Heart left ventricle (tissue), 16 donors: ENCODE measurements at places on chromosomes 2 and 18. TPM values are rescaled to one million over a fixed set of nuclear protein-coding genes. Genes with fewer than 3 reads are reported as not detected.

DNA sequence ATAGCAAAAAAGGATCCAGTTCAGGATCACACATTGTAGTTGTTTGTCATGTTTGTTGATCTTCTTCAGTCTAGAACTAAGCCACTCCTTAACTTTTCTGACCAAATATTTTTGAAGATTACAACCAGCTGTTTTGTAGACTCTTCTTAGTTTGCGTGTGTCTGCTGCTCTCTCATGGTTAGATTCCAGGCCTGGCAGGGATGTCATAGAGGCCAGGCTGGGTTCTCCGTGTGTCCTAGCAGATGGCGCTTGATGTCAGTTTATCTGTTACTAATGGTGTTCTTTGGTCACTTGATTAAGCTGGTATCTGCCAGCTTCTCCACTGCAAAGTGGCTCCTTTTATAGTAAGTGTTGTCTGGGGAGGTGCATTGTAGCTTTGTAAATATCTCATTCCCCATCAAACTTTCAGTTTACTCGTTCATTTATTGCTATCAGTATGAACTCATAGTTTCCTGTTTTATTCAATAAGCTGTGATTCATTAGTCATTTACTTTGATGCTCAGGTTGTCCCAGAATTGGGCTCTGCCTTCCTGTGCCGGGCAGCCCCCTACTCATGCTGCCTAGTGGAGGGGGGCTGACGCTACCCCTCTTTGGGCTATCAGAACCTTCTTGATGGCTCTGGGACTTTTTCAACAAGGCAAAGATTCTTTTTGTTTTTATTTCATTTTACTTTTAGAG lies 42.1 kb downstream of the GRHL1 start:
- no peak for DNase-seq

DNA sequence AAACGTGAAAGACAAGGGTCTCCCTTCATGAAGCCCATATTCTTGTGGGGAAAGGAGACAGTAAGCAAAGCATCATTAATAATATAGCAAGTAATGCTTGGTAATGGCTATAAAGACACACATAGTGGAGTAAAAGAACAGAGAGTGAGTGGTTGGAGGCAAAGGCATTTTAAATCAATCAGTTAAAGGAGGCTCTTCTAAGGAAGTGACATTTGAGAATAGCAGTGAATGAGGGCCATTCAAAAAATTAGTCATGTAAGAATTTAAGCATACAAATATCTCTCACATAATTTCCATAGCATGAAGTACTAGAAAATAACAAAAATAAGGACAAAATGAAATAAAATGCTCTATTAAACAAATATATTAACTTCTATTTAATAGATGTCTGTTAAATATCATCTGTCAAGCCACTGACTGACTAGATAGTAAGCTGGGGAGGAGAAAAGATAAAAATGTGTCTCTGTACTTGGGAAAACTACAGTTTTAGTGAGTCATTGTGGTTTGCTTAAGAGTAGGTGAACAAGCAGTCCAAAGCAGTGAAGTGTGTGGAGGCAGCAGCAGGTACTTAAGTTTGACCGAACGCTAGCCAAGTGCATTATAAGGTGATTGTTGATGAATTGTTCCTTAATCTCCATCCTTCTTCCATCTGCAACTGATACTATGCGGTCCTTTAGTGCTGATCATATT lies 160.1 kb downstream of the PARD3B start:
- no peak for DNase-seq

GRCh38 chr18:41999751-42000150 lies 44.7 kb downstream of the PIK3C3 start:
- no peak for DNase-seq

GRCh38 chr2:80303909-80304837 lies at the start of gene LRRTM1:
Gene LRRTM1 (minus strand): TSS chr2:80304752. CDS start chr2:80303819, 933 bp downstream.
- no peak for DNase-seq

DNA sequence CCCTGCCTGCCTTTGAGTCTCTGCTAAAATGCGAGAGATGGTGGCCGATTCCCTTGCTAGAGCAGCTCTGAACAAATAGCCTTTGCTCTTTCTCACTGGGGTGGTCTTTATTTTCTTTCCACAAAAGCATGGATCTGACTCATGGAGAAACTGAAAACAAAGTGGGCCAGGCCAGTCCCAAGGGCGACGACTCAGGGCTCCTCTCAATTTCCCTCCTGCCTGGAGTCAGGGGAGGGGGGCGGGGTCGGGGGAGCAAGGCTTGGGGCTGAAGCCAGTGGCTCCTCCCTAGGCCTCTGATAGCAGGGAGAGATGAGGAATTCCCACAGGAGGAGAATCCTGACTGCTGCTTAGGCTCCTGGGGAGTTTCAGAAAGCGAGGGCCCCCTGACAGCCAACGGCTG lies 17.1 kb upstream of the IL1R2 start:
- no peak for DNase-seq

DNA sequence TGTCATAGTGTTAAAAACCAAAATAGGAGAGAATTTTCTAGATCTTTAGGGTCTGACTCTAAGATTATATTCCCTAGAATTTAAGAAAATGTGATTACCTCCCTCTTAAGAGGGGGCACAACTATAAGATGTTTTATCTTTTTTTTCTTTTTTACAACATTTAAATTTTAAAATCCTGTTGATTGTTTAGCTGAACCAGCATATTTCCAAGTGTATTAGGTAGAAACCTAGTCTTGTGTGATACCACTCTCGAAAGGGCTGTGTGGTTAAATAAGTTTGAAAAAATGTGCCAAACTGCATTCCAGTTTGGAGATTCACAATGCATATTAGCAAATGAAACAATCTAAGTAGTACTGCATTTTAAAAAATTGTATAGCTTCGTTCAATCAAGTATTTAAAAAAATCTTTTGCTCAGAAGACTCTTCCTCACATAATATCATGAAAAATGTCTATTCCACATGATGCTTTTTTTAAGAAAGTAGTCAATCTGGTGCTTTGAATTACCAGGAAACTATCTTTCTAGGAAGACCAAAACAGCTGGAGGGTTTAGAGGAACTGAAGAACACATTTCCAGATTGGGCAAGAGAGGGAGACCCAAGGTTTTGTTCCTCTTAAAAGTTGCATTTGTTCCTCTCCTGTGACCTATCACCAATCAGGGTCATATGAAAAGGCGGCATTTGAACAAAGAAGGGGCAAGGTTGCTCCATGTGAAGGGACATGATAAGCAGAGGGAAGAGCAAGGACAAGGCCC lies 98.8 kb downstream of the DPP4 start:
- no peak for DNase-seq

GRCh38 chr2:28352610-28353195 lies 40.0 kb upstream of the FOSL2 start:
- no peak for DNase-seq

- no peak for DNase-seq
Observed at GRCh38 chr2:101751875-101752619, 54.5 kb downstream of the MAP4K4 start.

DNA sequence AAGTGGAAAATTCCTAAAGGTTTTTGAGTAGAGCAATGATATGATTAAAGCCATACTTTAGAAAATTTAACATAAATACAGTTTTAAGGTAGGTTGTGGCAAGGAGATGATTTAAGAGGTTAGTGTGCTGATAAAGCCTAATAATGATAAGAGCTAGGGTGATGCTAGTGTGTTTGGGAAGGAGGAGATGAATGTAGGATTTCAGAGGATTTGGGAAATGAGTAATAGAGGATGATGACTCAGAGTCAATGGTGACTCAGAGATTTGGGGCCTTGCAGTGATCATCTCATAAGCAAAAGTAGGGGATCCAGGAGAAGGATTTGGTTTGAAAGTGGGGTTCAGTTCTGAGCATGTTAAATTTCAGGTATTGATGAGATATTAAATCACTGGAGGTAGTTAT lies 23.3 kb downstream of the STAMBP start:
- DNase-seq: no peak

DNA sequence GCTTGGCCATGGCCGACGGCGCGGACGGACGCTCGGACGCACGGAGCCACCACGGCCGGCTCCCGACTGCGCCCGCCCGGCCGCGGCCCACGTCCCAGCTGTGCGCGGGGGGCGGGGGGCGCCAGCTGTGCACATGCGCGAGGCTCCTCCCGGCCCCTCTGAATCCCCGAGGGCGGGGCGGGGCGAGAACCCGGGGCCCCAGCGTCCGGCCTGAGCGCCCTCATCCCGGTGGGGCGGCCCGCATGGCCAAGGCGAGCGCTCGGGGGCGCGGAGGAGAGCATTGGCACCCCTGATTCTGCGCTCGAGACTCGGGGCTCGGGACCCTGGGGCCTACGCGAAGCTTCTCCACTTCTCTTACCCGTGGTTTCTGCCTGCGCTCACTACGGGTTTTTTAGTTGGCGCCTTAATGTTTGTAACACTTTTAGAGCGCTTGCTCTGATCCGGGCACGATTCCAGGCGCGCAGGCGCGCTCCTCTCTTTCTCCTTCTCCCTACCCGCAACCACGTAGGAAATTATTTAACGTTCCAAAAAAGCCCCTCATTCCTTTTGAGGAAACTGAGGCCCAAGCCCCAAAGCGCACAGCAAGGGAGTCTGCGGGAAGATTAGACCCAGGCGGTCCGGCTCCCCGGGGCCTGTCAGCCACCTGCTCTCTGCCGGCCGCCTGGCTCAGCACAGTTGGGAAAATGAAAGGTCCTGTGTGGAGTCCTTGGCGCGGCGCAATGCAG lies at the start of gene PXDN:
Gene PXDN (minus strand): TSS at position 70 of the 725 bp plus-strand sequence. CDS start 60 bp downstream, at position 10.
- peak; percentile 76 for DNase-seq

DNA sequence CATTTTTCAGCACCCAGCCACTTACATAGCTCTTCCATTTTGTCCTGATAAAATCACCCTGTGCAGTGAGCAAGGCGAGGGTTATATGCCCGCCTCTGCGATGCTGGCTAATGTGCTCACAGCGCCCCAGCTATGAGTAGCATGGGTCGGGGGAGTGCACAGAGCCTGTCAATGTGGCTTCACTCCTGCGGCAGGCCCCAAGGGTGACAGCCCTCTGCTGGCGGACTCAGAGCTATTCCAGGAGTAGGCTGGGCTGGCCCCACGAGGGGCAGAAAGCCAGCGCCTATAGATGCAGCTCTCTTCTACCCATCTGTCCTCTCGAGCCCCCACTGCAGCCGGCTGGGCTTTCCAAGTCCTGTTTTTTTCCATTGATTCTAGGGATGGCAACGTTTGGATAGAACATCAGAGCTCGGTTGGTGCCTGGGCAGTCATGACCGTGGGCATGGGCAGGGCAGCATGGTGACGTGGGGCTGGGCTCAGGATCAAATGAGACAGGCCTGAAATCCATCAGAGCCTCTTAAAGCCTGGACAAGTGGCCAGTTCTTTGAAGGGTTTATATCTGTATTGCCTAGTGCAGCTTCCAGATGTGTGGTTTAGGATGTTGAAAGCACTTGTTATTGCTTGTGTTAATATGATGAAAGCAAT lies 134.7 kb downstream of the MCFD2 start:
- DNase-seq: peak; percentile 73

DNA sequence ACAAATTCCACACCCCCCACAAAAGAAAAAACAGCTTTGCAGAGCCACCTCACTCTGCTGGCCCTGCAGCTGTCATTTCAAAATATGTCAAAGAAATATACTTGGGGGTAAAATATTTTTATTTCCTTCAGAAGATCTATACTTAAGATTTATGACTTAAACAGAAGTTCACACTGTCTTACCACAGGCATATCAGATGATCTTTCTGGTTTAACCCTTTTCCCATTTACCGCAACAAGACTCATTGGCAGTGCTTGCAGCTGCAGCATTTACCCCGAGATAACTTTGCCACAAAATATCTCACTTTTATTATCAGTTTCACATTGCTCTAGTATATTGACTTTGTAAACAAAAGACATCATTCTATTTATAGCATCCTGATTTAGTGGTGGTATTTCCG lies 21.6 kb upstream of the SLC35G4 start:
- no peak for DNase-seq

DNA sequence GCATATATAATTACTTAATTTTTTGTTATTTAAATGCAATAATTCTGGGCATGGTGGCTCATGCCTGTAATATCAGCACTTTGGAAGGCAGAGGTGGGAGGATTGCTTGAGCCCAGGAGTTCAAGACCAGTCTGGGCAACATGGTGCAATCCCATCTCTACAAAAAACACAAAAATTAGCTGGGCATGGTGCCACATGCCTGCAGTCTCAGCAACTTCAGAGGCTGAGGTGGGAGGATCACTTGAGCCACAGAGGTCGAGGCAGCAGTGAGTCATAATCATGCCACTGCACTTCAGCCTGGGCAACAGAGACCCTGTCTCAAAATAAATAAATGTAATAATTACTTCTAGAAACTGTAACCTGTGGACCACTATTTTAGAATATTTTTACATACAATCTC lies 21.5 kb upstream of the TMEM87B start:
- no peak for DNase-seq

DNA sequence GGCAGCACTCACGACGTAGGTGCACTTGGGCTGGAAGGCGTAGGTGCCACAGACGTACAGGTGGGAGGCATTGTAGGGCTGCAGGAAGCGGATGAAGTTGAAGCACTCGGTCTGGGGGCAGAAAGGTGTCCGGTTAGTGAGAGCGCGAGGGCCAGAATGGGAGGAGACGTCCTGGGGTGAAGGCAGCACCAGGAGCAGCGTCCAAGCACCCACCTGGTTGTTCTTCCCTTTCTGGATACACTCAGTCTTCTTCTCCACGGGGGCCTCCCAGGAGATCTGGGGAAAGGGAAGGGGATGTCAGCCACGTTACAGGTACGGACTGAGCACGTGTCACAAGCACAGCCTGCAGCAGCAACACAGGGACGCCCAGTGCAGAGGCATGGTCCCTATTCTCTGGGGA lies 4.2 kb downstream of the SEMA4C start:
- peak; percentile 25 for DNase-seq

GRCh38 chr2:80061881-80062280 lies 242.7 kb downstream of the LRRTM1 start:
- DNase-seq: no peak

- DNase-seq: no peak
Observed at GRCh38 chr2:236341067-236341466, 76.9 kb upstream of the ASB18 start.

- DNase-seq: no peak
Observed at GRCh38 chr18:38458698-38459097, 893.1 kb upstream of the CELF4 start.

DNA sequence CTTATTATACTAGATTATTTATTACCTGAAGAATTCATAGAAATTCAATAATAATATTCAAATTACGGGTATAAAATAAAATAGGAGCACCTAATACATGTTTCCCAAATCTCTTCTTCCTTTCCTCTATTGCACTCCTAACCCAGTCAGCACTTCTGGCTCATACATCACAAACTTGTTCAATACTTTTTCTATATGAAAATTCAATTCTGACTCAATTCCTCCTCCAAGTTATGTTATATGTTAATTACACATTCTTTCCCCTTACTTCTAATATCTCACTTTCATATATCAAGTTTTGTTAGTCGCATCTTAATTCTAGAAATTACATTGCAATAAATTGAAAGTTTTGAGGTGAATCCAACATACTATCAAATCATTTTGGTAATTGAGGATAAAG lies 17.9 kb upstream of the COL3A1 start:
- no peak for DNase-seq

- no peak for DNase-seq
Observed at GRCh38 chr2:230164139-230164538, 55.6 kb downstream of the SP110 start.

CPSF3 gene
- total RNA-seq: 27.5 TPM

XDH gene
- not detected for total RNA-seq

RUFY4 gene
- not detected for total RNA-seq

CPLX4 gene
- total RNA-seq: not detected

EPHA4 gene
- 19.8 TPM for total RNA-seq

MAPRE3 gene
- total RNA-seq: 36.1 TPM

CDH20 gene
- total RNA-seq: 0.15 TPM

SCYGR4 gene
- not detected for total RNA-seq

TPO gene
- 8.4 TPM for total RNA-seq
